ENCODE measurements at places on chromosomes 3 and 15.
A peak's percentile ranks its signal among the peaks of the same experiment; 100 is the strongest.

DNA sequence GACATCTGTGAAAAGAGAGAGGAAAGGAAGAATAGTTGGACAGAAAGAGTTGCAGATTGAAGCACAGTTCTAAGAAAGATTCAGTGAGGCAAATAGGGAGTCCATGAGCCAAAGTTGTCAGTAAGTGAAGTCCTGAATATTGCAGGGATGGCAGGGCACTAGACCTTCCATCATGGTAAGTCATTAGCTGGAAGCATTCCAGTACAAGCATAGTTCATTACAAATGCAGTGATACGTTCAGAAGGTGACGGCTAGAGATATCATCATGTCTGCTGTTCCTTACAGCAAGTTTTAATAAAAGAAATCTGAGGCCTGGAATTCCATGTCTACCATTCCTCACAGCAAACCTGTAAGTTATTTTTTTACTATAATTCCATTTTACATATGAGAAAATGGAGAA, 720.1 kb downstream of the GBE1 start:
- DNase-seq = peak; percentile 1

DNA sequence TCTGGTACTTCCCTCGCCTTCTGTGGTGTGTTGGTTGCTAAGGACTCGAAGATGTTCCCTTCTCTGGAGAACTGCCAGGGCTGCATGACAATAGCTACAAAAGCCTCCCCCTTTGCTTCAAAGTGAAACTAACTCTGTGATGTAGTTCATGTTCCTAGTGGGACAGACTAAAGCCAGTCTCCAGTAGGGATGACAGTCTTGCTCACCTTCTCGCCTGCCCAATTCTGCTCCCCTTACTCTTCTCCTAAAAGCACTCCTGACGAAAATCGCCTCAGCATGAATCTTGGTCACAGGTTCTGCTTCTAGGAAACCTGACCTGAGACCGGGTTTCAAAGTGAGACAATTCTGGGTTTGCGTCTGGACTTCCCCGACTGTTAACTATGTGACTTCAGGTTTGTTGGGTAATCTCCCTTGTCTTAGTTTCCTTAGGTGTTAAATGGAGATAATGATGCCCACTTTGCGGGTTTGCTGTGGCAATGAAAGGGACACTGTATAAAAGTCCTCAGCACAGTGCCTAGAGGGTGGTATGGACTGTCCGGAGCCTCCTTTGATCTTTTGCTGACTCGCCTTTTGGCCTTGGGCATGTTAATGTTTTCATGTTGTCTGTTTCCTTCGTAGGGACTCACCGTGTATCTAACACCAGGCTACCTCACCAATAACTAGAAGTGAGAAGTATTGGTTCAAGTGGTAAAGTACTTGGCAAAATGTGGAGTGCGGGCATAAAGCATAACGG, 24.9 kb upstream of the THRB start:
- DNase-seq = peak; percentile 50

- DNase-seq = peak; percentile 22
These were observed 128.6 kb downstream of the DCLK3 start for GRCh38 chr3:36635731-36636130.

DNA sequence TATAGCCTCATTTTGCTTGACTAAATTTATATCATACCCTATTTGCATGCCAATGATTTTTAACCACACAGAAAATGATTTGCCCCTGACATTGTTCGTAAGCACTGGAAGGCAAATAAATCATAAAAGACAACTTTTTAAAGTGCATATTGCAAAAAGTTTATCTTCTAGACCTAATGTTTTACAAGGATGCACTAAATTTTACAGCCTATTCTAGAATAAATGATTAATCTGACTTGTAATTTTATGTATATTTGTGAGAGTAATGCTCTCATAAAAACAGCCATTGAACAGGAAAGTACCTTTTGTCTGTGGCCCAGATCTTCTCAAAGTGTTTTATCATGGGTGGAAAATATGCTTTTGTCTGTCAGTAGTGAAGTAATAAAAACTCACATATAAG, 546.6 kb downstream of the EPHA3 start:
- DNase-seq = no peak

Data from fibroblast of skin of right biceps (primary cell).